Dorsolateral prefrontal cortex (tissue), 122 donors: ENCODE measurements at places on chromosomes 16 and 17.

- no peak for DNase-seq
These were observed 1.2 kb upstream of the CBX4 start for GRCh38 chr17:79840269-79840988.

- no peak for DNase-seq
These were observed 50.9 kb upstream of the NLK start for GRCh38 chr17:27991462-27991993.

- DNase-seq: no peak
These were observed 29.0 kb downstream of the RNF213 start for GRCh38 chr17:80289616-80290015.

- DNase-seq: no peak
These were observed 98.4 kb downstream of the XYLT1 start for GRCh38 chr16:17372386-17372785.

- no peak for DNase-seq
These were observed 35.8 kb upstream of the RASL10B start for GRCh38 chr17:35695613-35696012.

GRCh38 chr17:66518677-66519076 lies 216.3 kb downstream of the PRKCA start:
- DNase-seq: no peak

- DNase-seq: no peak
These were observed 16.8 kb upstream of the ABCA3 start for GRCh38 chr16:2357331-2357730.

DNA sequence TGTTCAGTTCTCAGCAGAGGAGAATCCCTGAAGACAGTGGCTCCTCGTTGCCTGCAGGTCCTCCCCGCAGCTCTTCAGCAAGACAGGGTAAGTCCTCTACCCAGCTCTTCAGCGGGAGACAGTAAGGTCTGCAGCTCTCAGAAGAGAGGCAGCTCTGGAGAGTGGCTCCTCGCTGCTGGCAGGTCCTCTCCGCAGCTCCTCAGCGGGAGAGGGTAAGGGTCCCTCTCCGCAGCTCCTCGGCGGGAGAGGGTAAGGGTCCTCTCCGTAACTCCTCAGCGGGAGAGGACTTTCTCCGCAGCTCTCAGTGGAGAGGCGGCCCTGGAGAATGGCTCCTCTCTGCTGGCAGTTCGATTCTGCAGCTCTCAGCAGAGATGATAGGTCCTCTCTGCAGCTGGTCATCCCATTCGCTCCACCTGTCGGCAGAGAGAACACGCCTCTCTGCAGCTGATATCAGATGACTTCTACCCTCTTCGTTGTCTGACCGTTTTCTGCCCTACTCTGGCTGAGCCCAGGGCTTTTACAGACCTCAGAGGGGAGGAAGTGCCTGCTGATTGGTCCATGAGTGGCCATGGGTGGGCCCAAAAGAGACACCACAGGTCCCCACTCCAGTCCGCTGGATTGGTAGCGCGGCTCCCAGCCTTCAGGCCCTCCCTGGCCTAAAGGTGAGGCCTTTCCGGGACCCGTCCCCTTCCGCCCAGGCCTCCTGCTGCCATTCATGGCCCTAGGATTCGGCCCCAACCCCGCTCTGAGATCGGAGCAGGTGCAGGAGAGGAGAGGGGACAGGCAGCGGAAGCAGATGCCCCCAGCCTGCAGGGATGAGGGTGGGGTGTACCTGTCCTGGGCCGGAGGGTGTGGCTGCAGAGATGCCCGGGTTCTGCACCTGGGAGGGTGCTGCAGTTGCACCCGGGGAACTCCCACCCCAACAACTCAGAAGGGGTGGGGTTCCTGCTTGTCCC lies 11.9 kb upstream of the SHCBP1 start:
- no peak for DNase-seq

GRCh38 chr17:64070213-64070612 lies 49.8 kb upstream of the ICAM2 start:
- DNase-seq: no peak

GRCh38 chr16:51161440-51162195 lies 10.5 kb upstream of the SALL1 start:
- DNase-seq: no peak

DNA sequence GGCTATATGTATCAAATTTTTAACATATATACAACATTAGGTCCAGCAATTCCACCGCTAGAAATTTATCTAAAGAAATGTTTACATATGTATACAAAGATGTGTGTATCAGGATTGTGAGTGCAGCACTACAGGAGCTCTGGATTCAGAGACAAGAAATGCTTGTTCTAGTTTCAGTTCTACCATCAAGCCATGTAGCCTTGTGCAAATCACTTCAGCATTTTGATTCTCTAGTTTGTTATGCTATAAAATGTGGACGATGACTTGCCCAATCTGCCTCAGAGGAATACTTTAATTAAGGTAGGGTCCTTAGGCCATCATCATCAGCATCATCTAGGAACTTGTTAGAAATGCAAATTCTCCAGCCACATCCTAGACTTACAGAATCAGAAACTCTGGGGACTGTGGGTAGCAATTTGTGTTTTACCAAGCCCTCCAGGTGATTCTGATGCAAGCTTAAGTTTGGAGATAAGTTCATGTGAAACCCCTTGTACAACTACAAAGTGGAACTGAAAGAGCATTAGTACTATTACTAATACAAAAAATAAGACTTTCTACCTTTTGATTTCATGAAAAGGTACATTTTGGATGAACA lies 131.2 kb upstream of the CORO6 start:
- DNase-seq: no peak

GRCh38 chr16:68086860-68087268 lies 1.7 kb downstream of the NFATC3 start:
- DNase-seq: no peak

DNA sequence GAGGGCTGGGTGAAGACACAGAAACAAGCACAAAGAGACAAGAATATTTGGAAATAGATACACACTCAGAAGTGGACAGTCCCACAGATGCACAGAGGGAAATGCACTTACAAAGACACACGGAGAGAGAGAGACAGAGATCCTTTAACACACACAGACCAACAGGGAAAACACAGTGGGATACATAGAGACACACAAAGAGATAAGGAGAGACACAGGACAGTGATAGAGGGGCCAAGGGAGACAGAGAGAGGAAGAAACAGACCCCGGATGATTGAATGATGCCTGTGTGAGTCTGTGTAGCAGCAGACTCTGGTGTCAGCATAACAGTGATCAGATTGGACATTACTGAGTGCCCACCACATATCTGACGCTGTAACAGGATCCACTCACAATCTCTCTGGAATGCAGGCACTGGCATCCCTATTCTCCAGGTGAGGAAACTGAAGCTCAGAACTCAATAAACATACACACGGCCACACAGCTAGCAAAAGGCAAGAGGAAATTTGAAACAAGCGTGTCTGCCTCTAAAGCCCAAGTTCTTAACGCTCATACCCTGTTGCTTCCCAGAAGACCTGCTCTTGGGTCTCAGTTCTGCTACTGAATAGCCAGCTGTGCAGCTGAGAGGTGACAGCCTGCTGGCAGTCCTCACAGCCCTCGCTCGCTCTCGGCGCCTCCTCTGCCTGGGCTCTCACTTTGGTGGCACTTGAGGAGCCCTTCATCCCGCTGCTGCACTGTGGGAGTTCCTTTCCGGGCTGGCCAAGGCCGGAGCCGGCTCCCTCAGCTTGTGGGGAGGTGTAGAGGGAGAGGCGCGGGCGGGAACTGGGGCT lies 186.3 kb upstream of the NLRP1 start:
- no peak for DNase-seq

DNA sequence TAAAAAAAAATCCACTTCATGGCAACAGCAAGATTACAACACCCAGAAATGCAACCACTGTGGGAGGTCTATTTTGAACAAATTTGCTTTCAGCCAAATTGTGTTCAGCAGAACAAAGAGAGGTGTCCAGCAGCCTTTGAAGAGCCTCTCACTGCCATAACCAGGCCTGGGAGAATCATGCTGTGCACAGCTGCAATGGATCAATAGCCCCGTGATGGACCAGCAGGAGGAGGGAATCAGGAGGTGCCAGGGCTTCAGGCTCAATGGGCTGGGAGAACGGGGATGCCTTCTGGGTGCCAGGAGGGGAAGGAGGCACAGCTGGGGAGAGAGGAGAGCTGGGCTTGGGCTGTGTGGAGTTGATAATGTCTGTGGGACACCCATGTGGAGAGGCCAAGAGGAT lies 366.2 kb upstream of the EEF2KMT start:
- DNase-seq: no peak

- no peak for DNase-seq
These were observed 34.8 kb downstream of the FAM20A start for GRCh38 chr17:68566442-68566738.

- no peak for DNase-seq
These were observed 255.9 kb downstream of the SOX9 start for GRCh38 chr17:72376526-72377345.

- no peak for DNase-seq
These were observed 12.5 kb upstream of the PHF12 start for GRCh38 chr17:28963841-28964240.

GRCh38 chr17:34254651-34255380 lies at the start of gene CCL2:
Gene CCL2, plus strand, starts transcription at chr17:34255285. Its CDS starts 65 bp downstream, at chr17:34255350.
- DNase-seq: peak; percentile 62

DNA sequence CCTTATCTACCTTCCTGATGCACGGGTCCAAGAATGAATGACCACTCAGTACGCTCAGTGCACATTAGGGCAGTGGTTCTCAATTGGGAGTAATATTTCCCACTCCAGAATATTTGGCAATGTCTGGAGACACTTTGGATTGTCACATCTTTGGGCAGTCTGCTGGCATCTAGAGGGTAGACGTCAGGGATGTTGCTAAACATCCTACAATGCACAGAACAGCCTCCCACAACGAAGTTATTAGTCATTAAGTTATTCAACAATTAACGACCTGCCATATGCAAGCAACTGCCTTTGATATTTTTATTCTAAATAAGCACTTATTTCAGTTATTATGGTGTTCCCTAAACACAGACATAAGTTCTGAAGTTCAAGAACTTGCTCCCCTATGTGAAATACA lies 669.3 kb downstream of the TOX3 start:
- no peak for DNase-seq

DNA sequence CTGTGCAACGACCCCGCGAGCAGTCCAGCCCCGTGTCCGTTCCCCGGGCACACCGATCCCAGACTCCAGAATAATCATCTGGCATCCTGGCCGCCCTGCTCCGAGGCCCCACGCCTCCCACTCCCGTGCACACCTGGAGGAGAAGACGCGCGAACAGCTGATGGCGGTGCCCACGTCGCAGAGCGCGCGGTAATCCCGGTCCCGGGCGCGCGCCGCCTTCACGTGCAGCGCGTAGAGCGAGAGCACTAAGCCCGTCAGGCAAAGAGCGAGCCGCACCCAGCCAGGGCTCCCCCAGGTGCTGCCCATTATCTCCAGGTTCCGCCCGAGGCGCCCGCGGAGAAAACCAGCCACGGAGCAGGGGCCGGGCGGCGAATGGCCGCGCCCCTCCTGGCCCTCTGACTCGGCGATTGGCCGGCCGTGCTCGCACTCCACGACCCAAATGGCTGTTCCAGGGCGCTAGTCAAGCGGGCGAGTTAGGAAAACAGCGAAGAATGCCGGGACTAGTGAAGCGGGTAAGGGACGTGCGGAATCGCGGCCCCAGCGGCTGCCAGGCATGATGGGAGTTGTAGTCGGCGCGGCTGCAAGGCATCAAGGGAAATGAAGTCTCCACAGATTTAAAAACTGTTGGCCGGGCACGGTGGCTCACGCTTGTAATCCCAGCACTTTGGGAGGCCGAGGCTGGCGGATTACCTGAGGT lies at the start of gene VKORC1:
VKORC1 (minus strand) TSS at position 374 of the 697 bp plus-strand sequence; CDS start at position 306, 68 bp downstream.
- DNase-seq: peak; percentile 96

DNA sequence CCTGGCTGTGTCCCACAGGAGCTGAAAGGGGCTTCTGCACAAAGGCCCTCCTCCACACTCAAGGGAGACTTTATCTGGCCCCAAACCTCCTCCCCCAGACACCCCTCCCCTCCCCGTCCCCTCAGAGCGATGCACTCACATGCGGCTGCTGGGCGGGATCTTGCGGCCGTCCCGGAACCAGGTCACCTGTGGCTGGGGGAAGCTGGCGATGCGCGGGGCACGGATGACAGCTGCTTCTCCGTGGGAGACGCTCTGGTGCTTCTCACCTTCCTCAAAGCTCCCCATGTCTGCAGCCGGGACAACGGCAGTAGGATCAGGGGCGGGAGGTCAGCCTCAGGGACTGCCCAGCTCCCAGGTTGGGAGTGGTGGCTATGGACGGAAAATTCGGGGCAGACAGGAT lies 144.0 kb upstream of the CDC42EP4 start:
- DNase-seq: no peak

DNA sequence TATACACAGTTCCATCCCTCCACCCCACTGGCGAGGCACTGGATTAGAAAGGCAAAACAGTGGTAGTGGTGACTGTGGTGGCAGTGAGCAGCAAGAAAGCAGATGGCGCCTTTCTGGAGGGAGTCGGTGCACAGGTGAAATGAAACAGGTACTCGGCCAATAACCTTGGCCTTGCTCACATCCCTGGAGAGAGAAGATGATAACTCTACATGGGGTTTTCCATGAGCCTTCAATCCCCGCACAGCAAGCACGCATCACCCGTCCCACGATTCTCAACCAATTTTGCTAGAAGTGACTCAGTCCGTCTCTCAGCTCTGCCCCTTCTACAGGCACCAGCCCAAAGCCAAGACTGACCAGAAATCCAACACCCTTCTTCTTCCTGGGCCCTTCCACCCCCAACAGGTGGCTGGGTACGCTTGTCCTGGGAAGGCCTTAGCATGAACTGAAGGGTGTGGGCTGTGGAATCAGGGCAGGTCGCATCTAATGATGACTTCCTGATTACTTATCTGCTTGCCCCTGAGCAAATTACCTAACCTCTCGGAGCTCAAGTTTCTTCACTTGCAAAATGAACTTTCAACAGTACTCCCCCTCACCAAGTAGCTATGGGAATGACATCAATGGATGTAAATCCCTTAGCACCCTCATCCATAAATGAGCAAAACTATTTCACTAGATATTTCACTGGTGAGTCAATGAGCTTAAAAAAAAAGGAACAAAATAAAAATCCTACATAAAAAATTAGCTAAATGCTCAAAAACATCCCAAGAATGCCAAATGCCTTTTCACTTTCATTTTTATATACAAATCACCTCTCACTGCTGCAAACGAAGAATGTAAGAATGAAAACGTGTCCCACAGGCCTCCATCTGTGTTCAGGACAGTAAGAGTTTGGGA lies 18.0 kb downstream of the XPO6 start:
- no peak for DNase-seq

- DNase-seq: no peak
These were observed 617.7 kb upstream of the CDH11 start for GRCh38 chr16:65739518-65739917.

DNA sequence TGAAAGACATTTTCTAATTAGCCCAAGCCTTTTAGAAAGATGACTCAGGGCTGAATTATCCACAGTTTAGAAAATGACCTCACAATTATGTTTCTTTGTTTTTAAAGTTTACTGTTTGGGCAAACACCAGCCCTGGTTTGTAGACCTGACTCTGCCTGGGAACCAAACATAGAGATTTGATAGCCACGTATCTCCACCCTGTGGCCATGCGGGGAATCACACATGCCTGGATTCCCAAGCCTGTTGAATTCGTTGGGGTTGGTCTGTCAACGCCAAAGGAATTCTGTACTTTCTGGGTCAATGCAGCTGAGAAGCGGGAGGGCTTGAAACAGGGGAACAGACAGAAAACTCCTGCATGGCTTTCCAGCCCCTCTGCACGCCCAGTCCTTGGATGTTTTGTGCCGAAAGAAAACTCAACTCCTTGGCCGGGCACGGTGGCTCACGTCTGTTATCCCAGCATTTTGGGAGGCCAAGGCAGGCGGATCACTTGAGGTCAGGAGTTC lies 26.9 kb downstream of the CD300A start:
- DNase-seq: peak; percentile 77

GRCh38 chr16:68447653-68448359 lies 502 bp downstream of the SMPD3 start:
- peak; percentile 36 for DNase-seq
